ENCODE measurements at places on chromosomes 7 and 10.

DNA sequence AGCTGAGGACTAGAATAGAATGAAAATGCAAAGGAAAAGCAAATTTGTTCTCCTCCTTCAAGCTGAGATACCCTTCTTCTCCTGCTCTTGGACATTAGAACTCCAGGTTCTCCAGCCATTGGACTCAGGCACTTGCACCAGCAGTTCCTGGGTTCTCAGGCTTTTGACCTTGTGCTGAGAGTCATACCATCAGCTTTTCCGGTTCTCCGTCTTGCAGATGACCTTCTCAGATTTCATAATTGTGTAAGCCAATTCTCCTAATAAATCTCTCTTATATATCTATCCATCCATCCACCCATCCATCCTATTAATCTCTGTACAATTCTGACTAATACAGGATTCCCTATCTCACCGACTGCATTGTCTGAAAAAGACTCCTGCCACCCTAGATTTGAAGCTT, 108.3 kb downstream of the AHR start:
- DNase-seq = no peak

- no peak for DNase-seq
Observed at GRCh38 chr7:73967832-73968290, 60.1 kb upstream of the ELN start.

GRCh38 chr7:8567626-8568025, 134.2 kb downstream of the NXPH1 start:
- no peak for DNase-seq

GRCh38 chr10:103067956-103068355, 125.1 kb downstream of the NT5C2 start:
- no peak for DNase-seq

- no peak for DNase-seq
Observed at GRCh38 chr7:37505750-37506353, 57.2 kb upstream of the ELMO1 start.

DNA sequence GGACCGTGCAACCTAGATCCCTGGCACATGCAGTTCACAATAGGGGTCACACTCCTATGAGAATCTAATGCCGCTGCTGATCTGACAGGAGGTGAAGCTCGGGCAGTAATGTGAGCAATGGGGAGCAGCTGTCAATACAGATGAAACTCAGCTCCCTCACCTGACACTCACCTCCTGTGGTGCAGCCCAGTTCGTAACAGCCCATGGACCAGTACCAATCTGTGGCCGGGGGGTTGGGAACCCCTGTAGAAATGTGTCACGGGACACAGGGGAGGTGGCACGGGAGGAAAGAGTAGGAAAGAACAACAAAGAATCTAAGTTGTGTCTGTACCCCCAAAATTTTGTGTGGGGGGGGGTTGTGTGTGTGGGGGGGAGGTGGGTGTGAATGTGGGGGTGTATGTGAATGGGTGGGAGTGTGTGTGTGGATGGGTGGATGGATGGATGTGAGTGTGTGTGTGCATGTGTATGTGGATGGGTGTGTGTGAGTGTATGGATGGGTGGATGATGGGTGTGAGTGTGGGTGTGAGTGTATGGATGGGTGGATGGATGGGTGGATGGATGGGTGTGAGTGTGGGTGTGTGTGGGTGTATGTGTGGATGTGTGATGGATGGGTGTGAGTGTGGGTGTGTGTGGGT, 33.1 kb downstream of the SFMBT2 start:
- DNase-seq = no peak

GRCh38 chr7:70028620-70029019, 430.3 kb downstream of the AUTS2 start:
- DNase-seq = no peak

GRCh38 chr10:16436367-16436757, 448 bp upstream of the PTER start:
- DNase-seq = no peak

DNA sequence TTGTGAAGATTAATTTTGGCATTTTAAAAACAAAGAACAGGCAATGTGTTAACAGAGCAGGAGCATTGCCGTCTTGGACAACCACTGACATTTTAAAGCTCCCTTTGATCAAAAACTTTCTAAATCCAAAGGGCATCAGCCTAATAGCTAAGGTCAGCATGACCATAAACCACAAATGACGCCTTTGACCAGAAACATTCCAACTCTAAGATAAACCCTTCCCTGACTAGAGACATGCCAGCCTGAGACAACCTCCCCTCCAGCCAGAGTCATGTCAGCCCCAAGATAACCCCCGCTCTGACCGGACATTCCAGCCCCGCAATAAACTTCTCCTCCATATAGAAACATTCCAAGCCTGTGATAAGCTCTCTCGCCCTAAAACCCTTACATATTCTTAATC, 949.4 kb upstream of the POT1 start:
- peak; percentile 2 for DNase-seq

- DNase-seq = no peak
Observed at GRCh38 chr7:142864980-142865747, 10.3 kb downstream of the EPHB6 start.

GRCh38 chr10:124997771-124998623, 56.1 kb downstream of the ZRANB1 start:
- DNase-seq = no peak

DNA sequence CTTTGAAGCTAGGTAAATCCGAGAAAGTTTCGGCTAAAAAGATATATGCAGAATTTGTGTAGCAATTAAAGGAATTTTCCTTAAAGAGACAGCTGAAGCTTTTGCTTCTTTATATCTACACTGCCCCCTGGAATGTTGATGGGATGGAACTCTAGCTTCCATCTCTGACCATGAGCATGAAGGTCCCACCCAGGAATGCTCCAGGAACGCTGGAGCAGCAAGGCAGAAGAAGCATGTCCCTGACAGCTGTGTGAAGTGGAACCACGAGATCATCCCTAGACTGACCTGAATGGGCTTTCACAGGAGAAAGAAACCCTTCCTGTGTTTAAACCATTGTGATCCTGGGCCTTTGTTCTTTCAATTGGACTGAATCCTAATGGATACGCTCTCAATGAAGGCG, 99.7 kb upstream of the NOBOX start:
- DNase-seq = no peak

- DNase-seq = no peak
Observed at GRCh38 chr7:139081584-139081983, 27.9 kb downstream of the ZC3HAV1 start.

DNA sequence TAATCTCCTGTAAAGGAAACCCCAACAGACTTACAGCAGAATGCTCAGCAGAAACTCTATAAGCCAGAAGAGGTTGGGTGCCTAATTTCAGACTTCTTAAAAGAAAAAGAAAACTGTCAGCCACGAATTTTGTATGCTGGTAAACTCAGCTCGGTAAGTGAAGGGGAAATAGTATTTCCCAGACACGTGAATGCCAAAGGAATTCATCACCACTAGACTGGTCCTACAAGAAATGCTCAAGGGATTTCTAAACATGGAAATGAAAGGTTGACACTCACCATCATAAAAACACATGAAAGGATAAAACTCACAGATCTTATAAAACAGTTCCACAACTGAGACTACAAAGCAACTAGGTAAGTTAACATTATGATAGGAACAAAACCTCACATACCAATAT, 68.6 kb downstream of the GLCCI1 start:
- no peak for DNase-seq

DNA sequence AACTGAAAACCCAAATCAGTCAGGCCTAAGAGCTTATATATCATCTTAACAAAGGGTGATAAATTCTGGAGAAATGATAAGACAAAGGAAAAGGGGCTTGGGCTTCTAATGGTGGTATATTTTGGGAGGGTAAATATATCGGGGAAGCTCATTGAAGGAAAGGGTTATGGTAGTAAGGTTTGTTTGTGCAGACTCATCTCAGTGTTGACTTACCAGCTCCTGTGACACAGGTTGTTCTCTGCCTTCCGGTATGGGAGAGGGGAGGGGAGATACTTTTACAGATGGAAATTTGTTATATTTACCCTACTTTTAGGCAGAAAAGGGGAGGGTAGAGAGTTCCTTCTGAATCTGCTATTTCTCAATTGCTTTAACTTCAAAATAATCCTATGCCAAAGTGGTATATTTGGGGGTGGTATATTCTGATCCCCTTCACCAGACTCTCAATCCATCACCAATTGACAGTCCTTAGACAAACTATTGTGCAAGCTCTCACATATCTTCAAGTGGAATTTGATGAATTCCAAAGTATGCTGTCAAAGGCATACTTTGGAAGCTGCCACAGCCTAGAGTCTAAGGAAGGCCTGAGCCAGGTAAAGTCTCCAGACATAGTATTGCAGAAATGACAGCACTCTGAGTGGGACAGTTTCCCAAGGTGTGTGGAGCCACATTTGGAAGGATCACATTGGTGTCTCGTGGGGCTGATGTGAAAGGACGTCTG, 13.3 kb upstream of the PAPSS2 start:
- DNase-seq = no peak

GRCh38 chr7:39127058-39127457, 149.3 kb downstream of the POU6F2 start:
- no peak for DNase-seq

GRCh38 chr10:51231754-51232153, 157.5 kb downstream of the PRKG1 start:
- DNase-seq = no peak

- no peak for DNase-seq
Observed at GRCh38 chr7:1210979-1211608, 21.6 kb upstream of the UNCX start.

DNA sequence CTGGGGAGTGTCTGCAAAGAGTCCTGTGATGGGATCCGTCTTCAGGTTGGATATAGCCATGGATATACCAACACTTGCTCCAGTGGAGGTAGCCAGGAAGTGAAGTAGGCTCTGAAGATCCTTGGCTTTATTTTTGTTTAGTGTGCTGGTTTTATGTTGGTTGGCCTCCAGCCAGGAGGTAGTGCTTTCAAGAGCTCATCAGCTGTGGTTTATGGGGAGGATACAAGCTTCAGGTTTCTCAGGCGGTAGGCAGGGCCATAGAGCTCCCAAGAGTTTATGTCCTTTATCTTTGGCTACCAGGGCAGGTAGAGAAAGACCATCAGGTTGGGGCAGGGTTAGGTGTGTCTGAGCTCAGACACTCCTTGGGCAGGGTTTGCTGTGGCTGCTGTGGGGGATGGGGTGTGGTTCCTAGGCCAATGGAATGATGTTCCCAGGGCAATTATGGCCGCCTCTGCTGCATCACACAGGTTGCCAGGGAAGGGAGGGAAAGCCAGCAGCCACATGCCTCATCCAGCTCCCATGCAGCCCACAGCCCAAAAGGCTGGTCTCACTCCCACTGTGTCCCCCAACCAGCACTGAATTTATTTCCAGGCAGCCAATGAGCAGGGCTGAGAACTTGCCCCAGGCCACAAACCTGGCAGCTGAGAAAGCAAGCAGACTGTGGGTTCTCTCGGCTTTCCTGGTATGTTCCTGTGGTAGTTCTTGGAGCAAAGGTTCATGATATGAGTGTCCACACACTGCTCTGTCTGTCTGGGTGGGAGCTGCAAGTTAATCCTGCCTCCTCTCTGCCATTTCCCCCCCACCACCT, 67.0 kb upstream of the PRLHR start:
- no peak for DNase-seq

GRCh38 chr10:104334965-104335650, 3.2 kb downstream of the ITPRIP start:
- DNase-seq = peak; percentile 20

GRCh38 chr10:51273574-51273973, 199.3 kb downstream of the PRKG1 start:
- no peak for DNase-seq

DNA sequence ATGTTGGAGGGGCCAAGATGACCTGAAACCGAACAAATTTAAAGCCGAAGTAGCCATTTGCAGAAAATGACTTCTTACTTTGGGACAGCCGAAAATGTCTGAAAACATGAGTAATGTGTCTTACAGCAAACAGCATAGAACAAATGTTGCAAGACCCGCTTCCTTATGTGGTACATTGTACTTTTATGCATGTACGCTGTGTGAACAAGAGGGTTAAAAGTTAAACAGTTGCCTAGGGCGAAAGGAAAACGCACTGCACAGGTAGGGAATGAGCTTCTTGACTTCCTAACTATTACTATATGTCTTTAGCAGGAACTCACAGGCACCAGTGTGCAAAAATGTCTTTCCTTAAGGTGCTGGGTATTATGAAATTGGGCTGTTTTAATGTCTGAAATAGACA, 303.5 kb upstream of the MGMT start:
- no peak for DNase-seq

GRCh38 chr7:148579366-148579765, 11.2 kb upstream of the C7orf33 start:
- no peak for DNase-seq

DNA sequence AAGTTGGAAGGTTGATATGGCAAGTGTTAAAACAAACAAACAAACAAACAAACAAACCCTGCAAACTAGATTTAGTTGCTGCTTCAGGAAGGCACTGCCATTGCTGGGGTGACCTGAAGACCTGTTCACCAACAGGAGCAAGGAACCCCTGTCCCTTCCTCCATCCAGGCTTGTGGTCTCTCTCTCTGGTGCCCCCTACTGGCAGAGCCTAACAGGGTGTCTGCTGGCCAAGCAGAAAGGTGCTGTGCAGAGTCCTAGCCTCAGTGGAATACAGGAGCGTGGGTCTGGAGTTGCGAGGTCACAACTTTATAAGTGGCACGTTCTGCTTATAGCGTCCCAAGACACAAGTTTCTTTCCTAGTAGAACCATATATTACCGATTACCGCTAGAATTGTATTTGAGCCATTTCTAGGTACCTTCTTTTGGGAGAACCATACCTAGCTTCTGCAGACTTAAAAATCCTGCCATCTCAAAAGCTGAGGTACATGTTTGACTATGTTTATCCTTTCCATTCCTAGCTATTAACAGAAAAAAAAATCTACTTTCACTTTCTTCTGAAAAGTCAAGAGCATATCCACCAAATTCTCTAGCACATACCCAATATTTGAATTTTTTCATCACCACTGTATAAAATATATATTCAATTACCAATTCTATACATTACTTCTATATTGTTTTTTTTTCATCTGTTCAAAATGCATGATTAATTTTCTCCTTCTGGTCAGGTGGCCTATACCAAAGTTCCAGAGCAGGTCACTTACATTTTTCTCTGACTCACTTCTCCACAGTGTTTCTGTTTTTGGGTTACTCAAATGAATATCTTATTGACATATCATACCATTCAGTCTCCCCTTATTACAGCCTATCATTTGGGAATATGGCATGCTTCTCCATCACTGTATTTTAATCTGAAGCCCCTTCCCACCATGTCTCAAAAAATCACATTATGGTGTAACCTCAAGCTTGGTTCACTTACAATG, 29.1 kb upstream of the CALD1 start:
- no peak for DNase-seq

Data from astrocyte of the spinal cord (primary cell).